Esophagus squamous epithelium (tissue), 5 donors: ENCODE measurements at places on chromosomes 5 and 9.

- no peak for DNase-seq
Observed at GRCh38 chr5:181173420-181174342, 26.3 kb downstream of the OR2V2 start.

DNA sequence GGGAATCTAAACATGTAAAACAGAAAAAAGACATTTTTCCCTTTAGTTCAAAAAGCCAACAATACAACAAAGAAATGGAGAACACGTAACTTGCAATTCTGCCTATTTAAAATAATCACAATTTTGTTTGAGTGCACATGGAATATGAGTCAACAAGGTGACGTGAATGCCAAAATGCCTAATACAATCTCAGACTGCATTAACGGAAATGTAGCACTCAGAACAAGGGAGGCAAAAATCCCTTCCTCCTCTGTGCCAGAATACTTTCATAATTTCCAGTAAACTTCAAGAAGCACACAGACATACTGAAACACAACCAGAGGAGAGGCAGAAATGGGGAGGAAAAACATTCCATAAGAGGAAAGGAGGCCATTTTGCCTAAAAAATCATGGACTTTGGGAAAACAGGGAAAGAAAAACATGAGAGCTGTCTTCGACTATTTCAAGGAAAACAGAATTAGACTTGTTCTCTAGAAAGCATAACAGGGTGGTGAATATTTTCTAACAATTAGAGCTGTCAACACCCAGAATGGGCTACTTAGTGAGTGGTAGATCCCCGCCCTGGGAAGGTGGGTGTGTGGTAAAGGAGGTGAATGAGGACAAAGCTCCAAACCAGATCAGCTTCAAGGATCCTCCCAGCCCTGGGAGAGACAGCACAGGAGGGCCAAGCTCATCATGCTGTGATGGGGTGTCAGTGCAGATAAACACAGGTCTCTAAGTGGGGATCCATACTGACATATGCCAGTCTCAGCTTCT lies 48.2 kb downstream of the ABCA1 start:
- DNase-seq = no peak

DNA sequence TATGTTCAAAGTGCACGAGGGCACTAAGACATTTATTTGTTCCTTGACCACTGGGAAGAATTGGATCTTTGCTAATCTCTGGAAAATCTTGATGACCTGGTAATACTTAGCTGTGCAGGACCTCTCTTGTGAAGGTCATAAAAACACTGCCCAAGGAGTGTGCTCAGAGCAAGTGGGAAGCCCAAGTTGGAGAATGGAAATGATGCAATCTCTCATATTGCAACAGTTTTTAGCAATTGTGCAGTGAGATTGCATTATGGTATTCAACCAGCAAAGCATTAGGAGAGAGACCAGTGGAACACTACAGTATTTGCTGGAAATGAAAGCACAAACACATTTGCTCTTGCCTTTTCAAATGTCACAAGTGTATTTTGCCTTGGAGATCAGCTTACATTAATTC lies 34.5 kb downstream of the TXNDC8 start:
- no peak for DNase-seq

DNA sequence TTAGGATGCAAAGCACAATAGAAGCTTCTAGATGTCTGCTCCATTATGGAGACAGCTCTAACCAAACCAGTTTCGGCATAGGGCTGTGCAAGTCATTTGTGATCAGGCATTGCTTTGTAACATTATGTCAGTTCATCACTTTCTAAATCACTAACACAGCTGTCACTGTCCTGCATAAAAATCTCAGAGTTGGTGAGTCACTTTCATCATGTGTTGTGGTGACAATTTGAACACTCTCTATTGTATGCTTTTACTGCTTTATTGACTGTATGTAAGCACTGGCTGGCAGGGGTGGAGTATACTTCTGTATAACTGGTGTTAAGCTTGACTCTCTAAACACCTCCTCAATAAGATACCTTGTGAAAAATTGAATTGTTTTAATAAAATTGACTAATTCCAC lies 77.9 kb downstream of the SLCO4C1 start:
- no peak for DNase-seq

- DNase-seq = no peak
Observed at GRCh38 chr9:114887963-114888362, 42.4 kb downstream of the TNFSF8 start.

DNA sequence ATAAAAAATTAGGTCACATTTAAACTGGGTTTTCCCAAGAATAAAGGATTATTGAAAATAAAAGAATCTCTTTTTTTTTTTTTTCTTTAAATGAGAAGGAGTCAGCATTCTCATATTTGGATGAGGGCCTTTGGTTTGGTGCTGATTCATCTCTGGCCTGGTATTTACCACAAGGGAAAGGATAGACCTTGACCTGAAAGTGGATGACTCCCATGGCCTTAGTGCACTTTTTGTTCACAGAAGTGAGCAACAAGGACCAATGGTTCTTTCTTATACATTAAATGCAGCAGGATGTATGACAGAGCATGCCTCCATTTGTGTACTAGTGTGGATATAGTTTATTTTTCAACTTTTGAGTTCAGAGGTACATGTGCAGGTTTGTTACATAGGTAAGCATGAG lies 6.9 kb downstream of the YTHDC2 start:
- no peak for DNase-seq
